ENCODE measurements at places on chromosomes 1 and 21.

GRCh38 chr1:72227667-72228066 is 54.7 kb downstream of the NEGR1 start:
- no peak for DNase-seq

GRCh38 chr1:5811419-5811818 is 180.8 kb downstream of the NPHP4 start:
- DNase-seq, result no peak

DNA sequence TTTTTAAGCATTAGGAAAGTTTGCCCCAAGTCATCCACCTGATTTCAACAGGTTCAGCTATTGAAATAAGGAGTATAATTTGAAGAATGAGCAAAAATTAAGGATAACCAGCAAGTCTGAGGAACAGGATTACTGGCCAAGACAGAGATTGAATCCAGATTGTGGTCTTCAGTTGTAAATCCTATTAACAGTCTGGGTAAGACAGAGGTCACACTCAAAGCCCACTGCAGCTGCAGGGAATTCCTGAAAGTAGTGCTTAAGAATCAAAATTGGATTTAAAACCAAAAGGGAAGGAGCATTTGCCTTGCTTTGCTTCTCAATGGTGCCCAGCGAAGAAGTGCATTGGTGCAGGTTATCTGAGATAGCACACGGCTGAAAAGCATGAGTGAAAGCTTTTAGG is 6.4 kb upstream of the LORICRIN start:
- DNase-seq, result no peak

DNA sequence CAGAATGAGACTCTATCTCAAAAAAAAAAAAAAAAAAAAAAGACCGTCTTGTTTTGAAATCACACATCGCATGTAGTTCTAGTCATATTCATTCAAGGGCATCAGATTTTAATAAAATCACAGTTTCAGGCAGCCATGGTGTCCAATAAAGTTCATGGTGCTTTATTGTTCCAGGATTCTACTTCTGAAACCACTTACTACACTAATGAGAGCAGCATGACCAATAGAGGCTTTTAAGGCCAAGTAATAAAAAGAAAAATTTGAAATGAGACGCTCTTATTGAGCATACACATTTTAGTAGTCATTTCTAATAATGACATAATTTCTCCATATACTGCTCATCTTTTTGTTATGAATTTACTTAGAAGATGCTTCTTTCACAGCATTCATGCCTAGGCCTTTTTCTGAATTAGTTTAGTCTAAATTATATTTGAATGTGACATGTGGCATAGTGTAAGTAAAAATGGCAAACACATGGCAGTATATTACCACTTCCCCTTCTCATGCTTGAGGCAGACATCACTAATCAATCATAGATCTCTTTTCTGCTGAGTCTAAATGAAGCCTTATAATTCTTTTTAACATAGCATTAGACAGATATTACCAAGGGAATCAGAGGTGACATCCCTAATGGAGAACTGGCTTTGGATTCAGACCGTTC is 18.5 kb downstream of the NTMT2 start:
- DNase-seq, result no peak

GRCh38 chr1:156054500-156055280 is at the start of gene LAMTOR2:
LAMTOR2 (plus strand) TSS chr1:156054782; CDS start chr1:156054890, 108 bp downstream.
- DNase-seq, result peak; percentile 99

DNA sequence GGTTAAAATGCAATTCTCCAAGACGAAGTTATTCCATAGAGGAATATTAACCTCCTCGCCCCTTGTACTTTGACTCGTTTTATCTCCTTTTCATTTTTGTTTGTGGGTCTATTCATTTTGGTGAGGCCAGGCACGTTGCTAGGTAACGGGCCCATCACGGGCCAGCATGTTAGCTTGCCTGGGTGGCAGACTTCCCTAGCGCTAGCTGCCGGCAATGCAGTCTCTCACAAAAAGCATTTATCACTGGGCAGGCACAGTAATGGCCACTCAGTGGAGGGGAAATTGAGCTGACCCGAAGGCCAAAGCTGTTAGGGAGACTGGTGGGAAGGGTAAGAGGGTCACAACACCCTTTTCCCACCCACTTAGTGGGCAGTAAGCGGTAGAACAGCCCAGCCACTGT is 234.4 kb upstream of the FOXD3 start:
- DNase-seq, result no peak

GRCh38 chr1:109894823-109895719 is 15.6 kb upstream of the CSF1 start:
- DNase-seq, result no peak

- peak; percentile 90 for DNase-seq
These were observed 7.5 kb upstream of the PARK7 start for GRCh38 chr1:7953850-7954609.

- DNase-seq, result no peak
These were observed 66.6 kb downstream of the SYT2 start for GRCh38 chr1:202643397-202644218.

DNA sequence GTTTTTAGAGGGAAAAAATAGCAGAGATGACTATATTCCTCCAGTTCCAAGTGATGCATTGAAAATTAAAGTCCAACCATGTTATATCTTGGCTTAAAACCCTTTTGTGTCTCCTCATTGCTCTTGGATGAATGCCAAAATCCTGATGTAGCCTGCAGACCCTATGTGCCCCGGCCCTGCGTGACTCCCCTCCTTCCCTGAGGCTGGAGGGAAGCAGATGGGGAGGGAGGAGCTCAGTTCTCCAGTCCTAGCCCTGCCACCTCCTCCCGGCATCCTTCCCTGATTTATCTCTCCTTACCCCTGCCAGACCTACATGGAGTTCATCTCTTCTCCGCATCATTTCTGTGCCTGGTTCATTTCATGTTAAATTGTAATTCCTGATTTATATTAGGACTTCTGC is 397.4 kb downstream of the PTPRU start:
- no peak for DNase-seq

DNA sequence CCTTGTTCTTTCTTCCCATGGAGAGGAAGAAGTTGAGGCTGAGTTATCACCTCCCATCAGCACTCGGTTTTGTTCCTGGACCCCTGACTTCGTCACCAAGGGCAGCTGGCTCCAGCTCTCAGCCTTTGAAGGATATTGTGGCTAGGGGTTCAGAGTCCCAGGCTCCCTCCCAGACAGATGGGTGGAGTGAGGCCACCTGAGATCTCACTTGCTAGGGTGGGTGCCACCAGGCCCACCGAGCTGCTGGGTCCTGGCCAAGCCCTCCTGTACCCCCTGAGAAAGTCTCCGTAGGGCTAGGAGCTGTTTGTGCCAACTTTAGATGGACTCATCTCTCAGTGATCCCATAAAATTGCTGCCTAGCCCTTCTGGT is 6.9 kb downstream of the MX2 start:
- no peak for DNase-seq

DNA sequence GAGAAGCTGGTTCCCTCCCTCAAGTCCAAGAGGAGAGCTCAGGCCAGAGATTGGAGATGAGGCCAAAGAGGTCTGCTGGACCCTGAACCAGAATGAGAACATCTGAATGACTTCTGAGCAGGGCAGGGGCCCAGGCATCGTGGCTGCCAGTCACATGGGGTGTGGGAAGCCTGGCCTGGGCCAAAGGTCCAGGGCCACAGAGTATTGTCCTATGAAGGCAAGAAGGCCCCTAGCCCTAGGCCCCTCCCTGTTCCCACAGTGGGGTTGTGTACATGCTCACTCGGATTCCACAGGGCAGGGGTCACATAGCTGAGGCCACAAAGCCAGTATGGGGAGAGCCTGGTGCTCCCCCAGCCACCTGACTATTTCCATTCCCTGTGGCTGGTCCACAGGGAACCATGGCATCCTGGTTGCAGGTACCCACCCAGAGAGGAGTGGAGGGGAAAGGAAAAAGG is 18.5 kb upstream of the SLC1A7 start:
- no peak for DNase-seq

GRCh38 chr1:214445831-214446614 is 105.4 kb downstream of the PTPN14 start:
- DNase-seq, result peak; percentile 81

- DNase-seq, result no peak
These were observed 647 bp downstream of the TSEN15 start for GRCh38 chr1:184052194-184052559.

- DNase-seq, result no peak
These were observed 130.4 kb upstream of the F3 start for GRCh38 chr1:94672001-94672400.

- DNase-seq, result no peak
These were observed 46.2 kb upstream of the PRRX1 start for GRCh38 chr1:170617591-170618330.

- peak; percentile 23 for DNase-seq
These were observed 92.1 kb downstream of the WDR3 start for GRCh38 chr1:118021668-118022067.

DNA sequence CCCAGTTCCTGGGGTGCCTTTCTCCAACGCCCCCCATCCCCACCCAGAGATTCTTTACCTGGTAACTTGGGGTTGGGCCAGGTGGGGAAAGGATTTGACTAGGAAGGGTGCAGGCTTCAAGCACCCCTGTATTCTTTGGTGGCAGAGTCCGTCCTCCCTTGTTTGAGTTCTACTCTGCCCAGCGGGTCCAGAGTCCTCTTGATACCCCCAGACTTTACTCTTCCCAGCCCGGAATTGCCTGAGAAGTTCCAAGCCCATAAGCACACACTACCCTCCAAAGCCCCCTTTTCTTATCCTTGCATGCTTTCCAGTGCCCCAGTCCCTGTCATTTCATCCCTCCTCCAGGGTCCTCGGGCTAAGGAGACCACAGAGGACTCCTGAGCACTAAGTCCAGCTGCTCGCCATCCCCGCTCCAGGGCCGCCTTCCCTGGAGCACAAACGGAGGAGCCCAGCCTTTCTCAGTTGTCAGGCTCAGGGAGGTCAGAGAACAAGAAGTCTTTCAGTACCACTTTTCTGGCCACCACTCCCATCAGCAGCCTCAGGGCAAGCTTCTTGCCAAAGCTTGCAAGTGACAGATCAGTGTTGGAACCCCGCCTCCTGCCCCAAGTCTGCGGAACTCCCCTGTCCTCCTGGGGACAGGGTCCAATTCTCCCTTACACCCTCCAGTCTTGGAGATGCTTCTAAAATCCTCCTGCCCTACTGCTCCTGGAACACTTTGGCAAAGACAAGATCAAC is 12.2 kb downstream of the SLC45A3 start:
- DNase-seq, result no peak

- DNase-seq, result no peak
These were observed 797.6 kb downstream of the ADGRL2 start for GRCh38 chr1:82598337-82598736.

GRCh38 chr1:50109647-50110075 is 941 bp downstream of the ELAVL4 start:
- DNase-seq, result peak; percentile 32

- no peak for DNase-seq
These were observed 35.4 kb upstream of the CITED4 start for GRCh38 chr1:40897513-40897912.

GRCh38 chr1:20962576-20963258 is 175.6 kb upstream of the HP1BP3 start:
- DNase-seq, result no peak

- peak; percentile 13 for DNase-seq
These were observed 146.7 kb downstream of the HLX start for GRCh38 chr1:221025956-221026355.

DNA sequence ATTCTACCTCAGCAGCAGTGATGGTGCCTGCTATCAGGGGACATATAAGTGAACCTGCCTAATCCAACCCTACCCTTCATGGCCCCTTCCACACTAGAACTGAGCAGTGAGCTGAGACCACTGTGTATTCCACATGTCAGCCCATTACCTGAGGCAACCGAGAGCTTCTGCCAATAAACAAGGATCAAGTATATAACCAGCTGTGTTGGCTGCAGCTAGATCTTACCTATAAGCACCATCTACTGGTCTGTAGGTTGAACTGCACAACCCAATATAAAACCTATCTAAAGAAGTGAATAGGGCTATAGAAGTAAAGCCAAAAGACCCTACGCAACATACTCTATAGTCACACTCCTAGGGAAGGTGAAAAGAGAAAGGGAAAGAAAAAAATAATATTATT is 376.9 kb downstream of the HHIPL2 start:
- DNase-seq, result peak; percentile 62

DNA sequence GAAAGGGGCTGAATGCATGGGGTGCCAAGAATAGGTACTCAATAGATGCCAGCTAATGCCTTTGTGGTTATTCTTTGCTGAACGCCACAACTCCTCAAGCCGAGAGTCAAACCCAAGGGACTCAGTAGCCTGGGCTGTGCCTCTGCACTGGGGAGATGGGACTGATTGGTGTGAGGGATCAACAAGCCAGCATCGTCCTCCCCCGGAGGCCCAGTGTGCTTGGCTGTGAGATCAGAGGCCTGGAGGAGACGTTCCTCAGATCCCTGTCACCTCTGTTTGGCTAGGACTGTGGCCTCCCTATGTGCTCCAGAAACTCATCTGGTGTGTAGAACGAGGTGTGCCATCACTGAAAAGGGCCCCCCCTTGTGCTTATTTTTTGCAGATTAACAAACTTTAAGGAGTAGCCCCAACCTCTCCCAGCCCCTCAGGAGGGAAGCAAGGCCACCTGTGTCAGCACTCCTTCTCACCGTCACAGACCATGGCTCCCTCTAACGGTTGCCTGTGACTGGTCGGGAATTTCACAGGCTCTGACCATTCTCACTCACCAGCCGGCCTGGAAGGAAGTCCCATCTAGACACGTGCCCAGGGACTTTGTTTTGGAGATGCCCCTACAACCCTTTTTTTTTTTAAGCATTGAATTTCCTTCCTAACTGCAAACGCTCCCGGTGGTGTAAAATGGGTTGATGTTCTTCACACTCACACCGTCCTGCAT is 194.0 kb upstream of the VAMP3 start:
- no peak for DNase-seq

DNA sequence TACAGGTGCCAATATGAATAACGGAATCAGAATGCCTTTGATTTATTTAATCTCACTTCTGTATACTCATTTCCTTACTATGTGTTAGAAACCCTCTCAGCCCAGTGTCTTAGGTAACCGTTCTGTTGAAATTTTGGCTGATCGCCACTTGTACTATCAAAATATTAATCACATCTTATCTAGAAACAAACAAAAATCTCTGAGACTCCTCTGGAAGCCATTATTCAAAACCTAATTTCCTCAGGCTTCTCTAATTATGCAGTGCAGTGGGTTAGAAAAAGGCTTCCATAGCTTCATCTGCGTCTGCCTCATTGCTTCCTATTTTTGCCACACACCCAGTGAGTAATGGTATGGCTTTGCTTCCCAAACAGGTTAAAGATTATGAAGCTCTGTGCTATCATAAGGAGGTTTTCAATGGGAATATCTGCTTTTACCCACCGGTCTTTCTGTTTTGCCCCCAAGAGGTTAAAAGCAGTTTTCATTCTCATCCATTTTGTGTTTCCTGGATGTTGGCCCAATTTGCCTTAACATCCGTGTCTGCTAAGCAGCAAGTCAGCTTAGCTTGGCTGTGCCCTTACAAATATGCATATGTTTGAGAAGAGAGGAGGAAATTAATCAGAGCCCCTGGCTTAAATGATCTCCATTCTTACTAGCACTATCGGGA is 129.6 kb downstream of the RYR2 start:
- DNase-seq, result no peak

DNA sequence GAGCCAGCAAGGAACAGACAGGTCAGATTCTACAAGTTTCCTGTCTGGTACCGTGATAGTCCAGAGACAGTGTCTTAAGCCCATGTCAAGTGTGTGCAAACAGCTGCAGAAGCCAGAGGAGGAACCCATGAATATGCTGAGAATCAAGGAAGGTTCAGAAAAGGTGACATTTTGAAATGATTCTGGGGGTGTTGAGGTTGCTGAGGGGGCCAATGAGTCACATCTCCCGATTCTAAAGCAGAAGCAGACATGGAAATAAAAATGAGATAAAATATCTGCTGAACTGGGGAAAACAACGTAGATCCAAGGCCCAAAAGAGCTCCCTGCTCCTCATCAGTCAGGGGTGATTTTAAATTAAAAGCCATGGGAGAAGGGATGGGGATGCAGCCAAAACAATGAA is 15.8 kb upstream of the SYT6 start:
- DNase-seq, result no peak

Data from NCI-H446 (cell line).